ENCODE measurements at places on chromosomes 11 and 22. TPM values are rescaled to one million over a fixed set of nuclear protein-coding genes. Genes with fewer than 3 reads are reported as not detected.

DNA sequence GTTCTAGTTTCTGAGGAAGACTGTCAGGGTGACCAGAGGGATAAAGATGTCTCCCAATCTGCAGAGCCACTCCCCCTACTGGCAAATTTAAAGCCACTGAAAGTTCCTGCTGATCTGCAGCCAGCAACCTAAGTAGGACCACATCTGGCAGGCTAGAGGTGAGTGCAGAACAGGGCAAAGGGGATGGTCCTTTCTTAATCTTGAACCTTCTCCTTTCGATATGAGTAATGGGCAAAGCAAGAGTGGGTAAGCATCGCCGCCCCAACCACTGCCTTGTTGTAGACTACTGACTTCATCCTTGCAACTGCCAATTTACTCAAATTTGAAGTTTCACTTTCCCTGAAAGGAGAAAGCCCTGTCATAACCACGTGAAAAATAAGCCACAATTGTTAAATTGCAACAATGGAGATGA is 30.7 kb downstream of the SCUBE2 start:
- H3K4me1 ChIP-seq, result no peaks in the 10 kb centered on the region
- H3K36me3 ChIP-seq, result no peaks in the 10 kb centered on the region
- no peak overlapping the region for H3K4me3 ChIP-seq
- no peaks in the 10 kb centered on the region for H3K27me3 ChIP-seq

- H3K36me3 ChIP-seq, result no peaks in the 10 kb centered on the region
- no peak for DNase-seq
- H3K4me3 ChIP-seq, result no peak overlapping the region
- no peaks in the 10 kb centered on the region for H3K4me1 ChIP-seq
- H3K27me3 ChIP-seq, result peaks cover 3% of the 10 kb centered on the region
Measured at GRCh38 chr11:18259259-18259658, 6.8 kb upstream of the SAA1 start.

DNA sequence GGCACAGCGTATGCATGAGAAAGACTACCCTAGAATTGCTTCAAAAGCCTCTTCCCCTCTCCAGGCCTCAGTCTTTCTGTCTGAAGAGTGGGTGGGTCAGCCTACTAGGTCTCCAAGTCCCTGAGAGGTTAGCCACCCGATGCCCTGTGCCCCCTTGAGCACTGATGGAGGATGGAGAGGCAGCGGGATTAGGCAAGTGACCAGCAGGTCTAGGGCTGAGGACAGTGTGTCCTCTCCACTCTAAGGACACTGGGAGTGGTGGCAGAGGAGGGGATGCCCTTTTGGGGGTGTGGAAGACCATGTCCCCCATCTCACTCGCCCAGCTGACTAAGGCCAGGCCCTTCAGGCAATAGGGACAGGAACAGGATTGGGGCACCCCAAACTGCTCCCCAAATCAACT is 72.2 kb upstream of the WNT11 start:
- H3K4me1 ChIP-seq, result no peaks in the 10 kb centered on the region
- peak; percentile 66 for DNase-seq
- H3K27ac ChIP-seq, result no peak overlapping the region
- peaks cover 19% of the 10 kb centered on the region for H3K27me3 ChIP-seq
- no peak overlapping the region for H3K4me3 ChIP-seq

DNA sequence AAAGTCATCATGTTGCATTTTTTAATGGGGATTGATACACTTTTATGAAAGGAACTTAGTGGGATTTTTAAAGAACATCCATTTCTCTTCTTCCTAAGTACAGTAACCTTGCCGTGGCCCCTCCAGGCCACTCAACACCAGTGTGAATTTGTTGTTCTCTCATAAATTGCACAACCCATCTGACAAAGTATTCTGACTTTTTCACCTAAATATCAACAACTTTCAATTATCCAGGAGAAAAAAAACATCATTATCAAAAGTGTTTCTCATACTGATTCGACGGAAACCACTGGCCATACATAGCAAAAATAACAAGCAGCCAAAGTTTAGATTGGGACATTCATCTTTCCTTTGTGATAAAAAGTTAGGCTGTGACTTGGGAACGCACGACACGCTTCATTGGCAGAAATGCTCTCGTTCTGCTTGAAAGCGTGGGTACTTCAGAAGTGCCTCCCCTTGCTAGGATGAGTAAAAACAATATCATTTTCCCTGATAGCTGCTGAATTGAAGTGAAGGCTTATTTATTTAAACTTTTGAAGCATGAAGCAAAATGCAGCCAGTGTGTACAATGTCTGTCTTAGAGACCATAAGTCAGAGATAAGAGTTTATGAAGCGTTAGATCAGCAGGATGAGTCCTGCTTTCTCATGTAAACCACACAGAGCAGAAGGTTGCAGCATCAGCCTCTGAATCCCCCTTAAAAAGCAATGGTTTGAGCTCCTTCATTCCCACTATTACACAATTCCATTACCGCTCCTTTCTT is 20.6 kb upstream of the EIF3M start:
- DNase-seq, result no peak
- no peak overlapping the region for H3K27ac ChIP-seq
- no peaks in the 10 kb centered on the region for H3K4me1 ChIP-seq
- H3K27me3 ChIP-seq, result no peaks in the 10 kb centered on the region
- no peak overlapping the region for H3K4me3 ChIP-seq
- H3K36me3 ChIP-seq, result no peaks in the 10 kb centered on the region

DNA sequence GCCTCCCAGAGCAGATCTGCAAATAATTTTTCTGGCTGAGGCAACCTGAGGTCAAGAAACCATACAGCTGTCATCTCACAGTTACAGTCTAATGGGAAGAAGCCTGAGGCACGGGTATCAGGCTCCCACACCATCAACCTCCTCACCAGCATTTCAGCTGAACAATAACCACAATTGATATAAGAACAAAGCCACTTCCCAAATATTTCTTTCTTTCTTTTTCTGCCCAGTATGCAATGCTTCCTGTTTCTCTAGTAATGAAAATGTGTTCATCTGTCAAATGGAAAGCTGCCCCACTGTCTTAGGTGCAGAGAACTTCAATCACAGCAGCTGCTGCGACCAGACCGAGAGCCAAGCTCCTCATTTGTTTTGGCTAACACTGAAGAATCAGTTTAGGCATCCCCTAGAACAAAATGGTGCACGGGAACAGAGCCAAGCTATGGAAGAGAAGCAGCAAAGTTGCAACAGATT is 108.4 kb downstream of the BLID start:
- no peak overlapping the region for H3K4me3 ChIP-seq
- no peaks in the 10 kb centered on the region for H3K36me3 ChIP-seq
- no peak overlapping the region for H3K27ac ChIP-seq
- no peaks in the 10 kb centered on the region for H3K4me1 ChIP-seq
- H3K27me3 ChIP-seq, result no peaks in the 10 kb centered on the region
- no peak for DNase-seq

- peak; percentile 56 for DNase-seq
- H3K27ac ChIP-seq, result peak overlapping the region; percentile 80
- no peaks in the 10 kb centered on the region for H3K36me3 ChIP-seq
Measured at GRCh38 chr11:27514558-27514957, 8.0 kb upstream of the LIN7C start.

The KCNJ11 gene
- total RNA-seq, result not detected

The CST6 gene
- total RNA-seq, result 2.9 TPM

DNA sequence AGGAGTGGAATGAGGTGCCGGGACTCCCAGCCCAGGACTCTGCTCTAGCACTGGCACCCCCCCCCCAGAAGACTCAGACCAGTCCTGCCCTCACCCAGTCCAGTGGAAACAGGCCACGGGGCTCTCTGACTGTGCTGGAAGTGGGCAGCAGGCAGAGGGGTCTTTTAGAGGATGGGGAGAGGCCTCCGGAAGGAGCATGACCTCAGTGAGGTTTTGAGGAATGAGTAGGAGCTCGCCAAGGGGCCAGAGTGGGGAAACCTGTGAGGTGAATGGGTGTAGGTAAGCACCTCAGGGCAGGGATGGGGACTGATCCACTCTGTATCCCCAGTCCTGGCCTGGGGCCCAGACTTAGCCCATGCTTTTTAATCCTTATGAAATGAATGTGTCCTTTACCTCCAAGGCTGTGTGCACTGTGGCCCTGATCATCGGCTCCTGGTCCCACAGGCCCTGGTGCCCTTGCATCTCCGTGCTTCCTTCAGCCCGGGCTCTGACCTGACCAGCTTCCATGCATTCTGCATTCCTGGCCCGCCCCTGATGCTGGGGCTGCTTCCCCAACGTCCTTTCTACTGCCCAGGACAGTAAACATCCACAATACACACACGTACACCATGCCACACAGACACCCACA is 24.4 kb upstream of the RFPL3 start:
- H3K27me3 ChIP-seq, result no peaks in the 10 kb centered on the region
- no peak overlapping the region for H3K27ac ChIP-seq
- no peak for DNase-seq

The DBX1 gene
- total RNA-seq, result not detected

The OR51V1 gene
- total RNA-seq, result not detected

DNA sequence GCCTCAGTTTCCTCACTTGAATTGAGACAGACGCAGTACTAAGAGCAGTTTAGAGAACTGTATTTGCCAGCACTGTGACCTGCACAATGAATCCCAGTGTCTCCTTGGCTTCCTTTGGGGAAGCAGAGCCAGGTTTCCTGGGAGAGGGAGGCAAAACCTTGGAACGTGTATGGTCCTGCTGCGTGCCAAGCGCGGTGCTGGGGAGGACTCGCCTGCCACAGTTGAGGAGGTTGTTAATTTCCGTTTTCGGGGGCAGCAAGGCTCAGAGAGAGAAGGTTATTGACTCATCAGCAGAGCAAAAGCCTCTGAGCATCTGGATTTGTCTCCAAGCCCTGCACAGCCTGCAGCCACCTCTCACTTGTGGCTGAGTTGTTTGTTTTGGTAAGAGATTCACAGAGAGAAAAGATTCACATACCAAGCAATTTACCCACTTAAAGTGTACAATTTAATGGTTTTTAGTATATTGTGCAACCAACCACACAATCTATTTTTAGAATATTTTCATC is 10.8 kb downstream of the SYT12 start:
- DNase-seq, result peak; percentile 96
- no peaks in the 10 kb centered on the region for H3K36me3 ChIP-seq
- peaks cover 26% of the 10 kb centered on the region for H3K4me1 ChIP-seq
- peak overlapping the region; percentile 95 for H3K27ac ChIP-seq

- H3K27ac ChIP-seq, result no peak overlapping the region
- no peak overlapping the region for H3K4me3 ChIP-seq
- peaks cover 20% of the 10 kb centered on the region for H3K36me3 ChIP-seq
- no peaks in the 10 kb centered on the region for H3K27me3 ChIP-seq
- DNase-seq, result no peak
Measured at GRCh38 chr11:104943561-104943960, 24.8 kb downstream of the CASP4 start.

All from osteoblast (primary cell).